ENCODE measurements at places on chromosomes 11 and 22. TPM values are rescaled to one million over a fixed set of nuclear protein-coding genes. Genes with fewer than 3 reads are reported as not detected.

CARNS1 gene
- total RNA-seq, result 0.28 TPM

UBQLN3 gene
- not detected for total RNA-seq

MEI1 gene
- 1.7 TPM for total RNA-seq

MS4A14 gene
- total RNA-seq, result not detected

TMEM191C gene
- total RNA-seq, result 1.1 TPM

BRSK2 gene
- total RNA-seq, result 0.58 TPM

TSPAN18 gene
- total RNA-seq, result under 0.01 TPM

USP2 gene
- 0.38 TPM for total RNA-seq

ACCS gene
- total RNA-seq, result 7.9 TPM

DMC1 gene
- 4.2 TPM for total RNA-seq

WBP2NL gene
- total RNA-seq, result 0.19 TPM

CARD16 gene
- 6.5 TPM for total RNA-seq

DNAJB7 gene
- not detected for total RNA-seq

ESRRA gene
- total RNA-seq, result 31.9 TPM

FGF3 gene
- total RNA-seq, result not detected

FADD gene
- 40.6 TPM for total RNA-seq

USH1C gene
- not detected for total RNA-seq

PRCP gene
- total RNA-seq, result 64.0 TPM

FADS2 gene
- total RNA-seq, result 57.5 TPM

ACTN3 gene
- total RNA-seq, result under 0.01 TPM

SMTNL1 gene
- total RNA-seq, result not detected

MYRF gene
- total RNA-seq, result 2.0 TPM

ANO9 gene
- total RNA-seq, result not detected

Data from regular cardiac myocyte (primary cell).